ENCODE measurements at places on chromosomes 1 and 21.

GRCh38 chr1:63777286-63777685 lies 3.5 kb downstream of the ROR1 start:
- no peak for DNase-seq

GRCh38 chr21:44616591-44616926 lies 4.7 kb downstream of the KRTAP10-8 start:
- no peak for DNase-seq

DNA sequence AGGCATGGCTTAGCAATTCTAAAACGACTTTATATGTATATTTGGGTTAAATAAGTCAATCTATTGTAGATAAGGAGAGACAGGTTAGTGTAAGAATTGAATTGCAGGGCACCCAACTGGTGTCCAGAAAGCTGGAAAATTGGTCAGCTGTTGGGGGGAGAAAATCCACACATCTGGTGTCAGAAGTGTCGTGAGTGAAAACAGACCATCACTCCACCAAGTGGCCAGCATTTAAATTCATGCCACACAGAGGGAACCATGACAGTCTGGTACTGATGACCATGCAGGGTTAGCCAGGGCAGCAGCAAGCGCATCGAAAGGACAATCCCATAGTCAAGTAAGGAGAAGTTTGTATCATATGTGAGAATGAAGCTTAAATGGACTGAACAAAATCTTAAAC lies 11.7 kb downstream of the LAX1 start:
- DNase-seq: no peak

- DNase-seq: no peak
Observed at GRCh38 chr1:53592521-53592982, 133.4 kb downstream of the DMRTB1 start.

GRCh38 chr1:231534703-231535159 lies 6.3 kb downstream of the TSNAX start:
- DNase-seq: no peak

GRCh38 chr1:150537732-150538684 lies 11.2 kb upstream of the ADAMTSL4 start:
- DNase-seq: no peak

DNA sequence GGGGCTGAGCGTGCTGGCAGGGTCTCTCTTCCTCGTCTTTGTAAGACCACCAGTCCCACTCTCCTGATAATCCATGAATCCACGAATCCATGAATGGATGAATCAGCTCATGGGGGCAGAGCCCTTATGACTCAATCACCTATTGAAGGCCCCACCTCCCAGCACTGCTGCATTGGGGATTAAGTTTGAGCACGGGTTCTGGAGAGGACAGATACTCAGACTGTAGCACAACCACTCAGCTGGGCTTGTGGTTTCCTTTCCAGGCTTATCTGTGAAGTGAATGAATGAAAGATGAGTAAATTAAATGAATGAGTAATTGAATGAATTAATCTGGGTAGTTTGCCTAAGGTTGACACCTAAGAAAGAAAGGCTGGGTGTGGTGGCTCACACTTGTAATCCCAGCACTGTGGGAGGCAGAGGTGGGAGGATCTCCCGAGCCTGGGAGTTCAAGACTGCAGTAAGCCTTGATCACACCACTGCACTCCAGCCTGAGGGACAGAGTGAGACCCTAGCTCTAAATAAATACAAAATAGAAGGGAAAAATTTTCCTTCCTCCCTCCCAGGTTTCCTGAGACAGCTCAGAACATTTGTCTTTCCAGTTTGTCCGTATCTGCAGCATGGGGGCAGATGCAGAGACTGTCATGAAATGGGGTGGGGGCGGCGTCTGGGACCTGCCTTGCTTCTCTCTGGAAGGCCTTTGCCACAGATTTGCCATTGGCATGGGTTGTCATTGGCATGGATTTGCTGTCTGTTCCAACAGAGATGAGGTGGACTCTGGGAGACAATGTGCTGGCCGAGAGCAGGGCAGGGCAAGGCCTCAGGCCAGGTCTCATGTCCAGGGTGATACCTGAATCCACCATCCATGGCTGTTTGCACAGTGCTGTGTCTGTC lies 187.7 kb upstream of the C1orf174 start:
- DNase-seq: no peak

- peak; percentile 28 for DNase-seq
Observed at GRCh38 chr1:3821447-3821846, 25.1 kb upstream of the LRRC47 start.
